ENCODE measurements at places on chromosomes 7 and 10. TPM values are rescaled to one million over a fixed set of nuclear protein-coding genes. Genes with fewer than 3 reads are reported as not detected.

TOMM7 gene
- total RNA-seq, result 147 TPM

CTBP2 gene
- total RNA-seq, result 79.8 TPM

CALML5 gene
- not detected for total RNA-seq

CALML3 gene
- not detected for total RNA-seq

METTL27 gene
- 0.94 TPM for total RNA-seq

FEZF1 gene
- not detected for total RNA-seq

NME8 gene
- total RNA-seq, result not detected

ADAM22 gene
- total RNA-seq, result 121 TPM

VWDE gene
- total RNA-seq, result 0.63 TPM
